CD8-positive, alpha-beta T cell (primary cell): ENCODE measurements at places on chromosomes 11 and 22. TPM values are rescaled to one million over a fixed set of nuclear protein-coding genes. Genes with fewer than 3 reads are reported as not detected.

DNA sequence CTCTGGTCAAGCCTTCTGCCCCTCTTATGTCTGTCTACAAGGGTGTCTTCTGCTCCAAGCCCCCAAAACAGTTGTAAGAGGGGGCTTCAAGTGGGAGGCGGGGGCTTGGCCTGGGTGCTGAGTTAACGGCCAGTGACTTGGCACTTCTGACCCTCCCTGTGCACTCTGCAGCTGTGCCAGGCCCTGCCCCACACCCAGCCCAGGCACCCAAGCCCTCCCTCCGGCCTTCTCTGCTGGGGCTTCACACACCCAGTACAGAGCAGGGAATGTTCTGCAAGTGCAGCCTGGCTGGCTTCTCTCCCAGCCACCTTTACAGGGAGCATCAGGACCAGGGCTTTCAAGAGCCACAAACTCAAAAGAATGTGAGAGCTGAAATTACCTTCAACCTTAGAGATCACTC, 3.8 kb downstream of the TMEM121B start:
- DNase-seq: no peak

GRCh38 chr11:61963016-61963281, 4.5 kb downstream of the FTH1 start:
- no peak for DNase-seq

GRCh38 chr22:30398685-30399680, 2.2 kb downstream of the SEC14L2 start:
- DNase-seq: no peak

GRCh38 chr11:10072142-10072541, 221.9 kb downstream of the SBF2 start:
- no peak for DNase-seq

Gene PHETA2
- total RNA-seq: 0.22 TPM

- DNase-seq: no peak
These were observed 2.1 kb downstream of the ADM start for GRCh38 chr11:10307022-10307399.

GRCh38 chr22:28029201-28029948, 110.3 kb upstream of the PITPNB start:
- DNase-seq: no peak

Gene OR52N4
- total RNA-seq: 0.78 TPM

GRCh38 chr11:116044520-116044919, 540.3 kb upstream of the CADM1 start:
- no peak for DNase-seq

DNA sequence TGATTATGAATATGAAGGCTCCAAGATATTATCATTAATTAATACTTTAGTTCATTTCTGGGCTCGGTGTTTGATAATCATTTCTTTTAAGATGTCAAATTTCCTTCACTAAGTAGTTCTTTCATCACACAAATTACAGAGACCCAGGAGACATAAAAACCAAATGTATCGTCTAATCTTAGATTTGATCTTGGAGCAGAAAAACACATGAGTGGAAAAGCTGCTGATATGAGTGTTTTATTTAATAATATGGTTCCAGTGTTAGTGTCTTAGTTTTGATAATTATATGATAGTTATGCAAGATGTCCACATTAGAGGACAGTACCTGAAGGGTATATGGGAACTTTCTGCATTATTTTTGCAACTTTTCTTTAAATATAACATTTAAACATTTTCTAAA, 494.5 kb upstream of the RAG2 start:
- DNase-seq: no peak

DNA sequence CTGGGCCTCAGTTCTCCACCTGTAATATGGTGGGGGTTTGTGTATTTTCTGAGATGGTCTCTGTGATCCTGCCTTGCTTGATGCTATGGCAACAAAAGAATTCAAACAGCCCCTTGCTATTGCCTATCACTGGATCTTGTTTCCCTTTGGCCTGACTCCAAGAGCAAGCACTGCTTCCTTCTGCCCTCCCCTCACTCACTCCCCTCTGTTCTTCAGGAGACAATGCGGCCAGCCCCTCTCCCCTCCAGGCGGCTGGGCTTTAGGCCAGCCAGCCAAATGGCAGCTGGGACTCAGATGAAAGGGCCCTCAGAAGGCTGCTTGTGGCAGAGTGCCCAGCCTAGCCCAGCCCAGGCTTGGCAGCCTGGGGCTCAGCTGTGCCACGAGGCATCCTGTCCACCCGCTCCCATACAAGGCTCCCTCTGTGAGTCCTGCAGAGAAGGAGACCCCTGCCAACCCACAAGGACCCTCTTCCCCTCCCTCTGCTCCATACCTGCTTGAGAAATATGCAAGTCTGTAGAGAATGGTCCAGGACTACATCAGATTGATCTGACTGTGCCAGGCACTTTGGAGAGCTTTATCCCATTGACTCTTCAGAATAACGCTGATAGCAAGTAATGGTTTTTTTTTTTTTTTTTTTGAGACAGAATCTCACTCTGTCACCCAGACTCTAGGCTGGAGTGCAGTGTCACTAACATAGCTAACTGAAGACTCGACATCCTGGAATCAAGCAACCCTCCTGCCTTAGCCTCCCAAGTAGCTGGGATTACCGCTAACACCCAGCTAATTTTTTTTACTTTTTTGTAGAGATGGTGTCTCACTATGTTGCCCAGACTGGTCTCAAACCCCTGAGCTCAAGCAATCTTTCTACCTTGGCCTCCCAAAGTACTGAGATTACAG, 7.6 kb upstream of the KCTD14 start:
- no peak for DNase-seq

DNA sequence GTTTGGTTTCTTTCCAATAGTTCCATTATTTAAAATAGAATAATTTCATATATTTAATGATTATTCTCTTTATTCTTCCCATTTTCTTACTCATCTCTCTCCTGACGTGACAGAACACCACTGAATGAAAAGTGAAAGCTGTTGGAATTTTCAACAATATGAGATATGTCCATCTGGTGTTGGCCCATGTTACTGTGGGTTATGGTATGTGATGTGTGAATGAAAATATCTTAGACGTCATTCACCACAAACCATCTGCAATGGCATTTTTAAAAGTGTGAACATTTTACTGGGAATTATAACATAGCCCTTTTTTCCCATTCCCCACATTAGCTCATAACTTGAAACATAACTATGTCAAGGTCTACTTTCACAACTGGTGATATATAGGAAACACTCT, 11.3 kb upstream of the OR5M1 start:
- no peak for DNase-seq

- no peak for DNase-seq
These were observed 8.5 kb downstream of the TRIM6 start for GRCh38 chr11:5604896-5605295.

Gene SAA4
- total RNA-seq: not detected

DNA sequence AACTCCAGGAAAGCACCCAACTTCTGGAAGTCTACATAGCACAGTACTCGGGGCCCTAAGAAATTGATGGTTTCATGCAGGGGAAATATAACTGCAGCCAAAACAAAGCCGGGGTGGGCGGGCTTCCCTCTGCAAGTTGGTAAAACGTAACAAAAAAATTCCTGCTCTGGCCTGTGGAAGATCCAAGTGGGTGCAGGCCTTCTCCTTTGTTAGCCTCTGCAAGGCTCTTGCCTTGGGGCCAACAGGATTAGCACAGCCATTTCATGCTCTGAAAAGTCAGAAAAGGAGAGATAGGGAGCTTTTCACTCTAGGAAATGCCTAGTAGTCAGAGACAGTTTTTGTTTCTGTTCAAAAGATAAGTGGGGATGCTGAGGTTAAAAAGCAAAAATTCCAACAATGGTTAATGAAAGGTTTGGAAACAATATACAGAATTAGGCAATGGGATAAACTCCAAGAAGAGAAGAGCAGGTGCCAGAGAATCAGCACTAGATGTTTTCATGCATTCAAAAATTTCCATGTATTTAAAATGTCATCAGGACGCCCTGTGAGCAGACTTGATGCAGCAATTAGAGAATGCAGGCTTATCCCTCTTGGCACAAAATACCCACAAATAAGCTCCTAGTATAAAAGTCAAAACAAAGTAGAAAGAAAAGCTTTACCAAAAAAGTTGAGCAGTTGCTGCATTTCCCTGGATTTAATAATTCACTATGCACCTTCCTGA, 72.3 kb upstream of the CHRM4 start:
- no peak for DNase-seq

DNA sequence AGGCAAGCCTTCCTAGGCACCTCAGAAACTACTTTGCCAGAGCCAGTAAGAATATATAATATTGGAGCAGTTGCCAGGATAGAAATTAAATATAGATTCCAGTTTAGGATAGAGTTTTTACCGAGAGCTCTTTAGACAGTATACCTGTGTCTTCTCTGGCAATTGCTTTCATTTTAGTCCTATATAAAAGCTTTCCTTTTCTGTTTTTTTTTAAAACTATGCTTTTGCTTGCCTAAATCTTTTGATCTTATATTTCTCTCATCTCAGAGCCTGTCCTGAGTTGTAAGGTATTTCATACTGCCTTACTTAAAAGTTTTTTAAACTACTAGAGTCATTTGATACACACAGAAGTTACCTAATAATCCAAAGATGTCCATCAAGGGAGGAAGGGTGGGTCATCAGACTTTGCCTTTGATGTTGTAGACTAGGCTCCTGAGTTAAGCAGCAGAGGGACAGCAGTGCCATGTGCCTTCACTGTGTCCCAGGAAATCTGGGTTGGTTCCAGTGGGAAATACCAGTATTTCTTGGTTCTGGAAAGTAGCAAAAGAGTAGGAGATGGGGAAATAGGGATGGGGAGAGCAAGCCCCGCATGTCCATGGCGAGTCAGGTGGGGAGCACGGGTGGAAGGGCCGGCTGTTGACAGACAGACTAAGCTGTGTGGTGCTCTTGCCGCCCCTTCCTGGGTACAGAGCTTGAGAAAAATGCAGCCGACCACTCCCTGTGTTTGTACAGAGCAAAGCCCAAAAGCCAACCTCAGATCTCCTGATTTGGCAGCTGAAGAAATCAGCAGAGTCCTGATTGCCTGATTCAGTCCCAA, 11.2 kb downstream of the MCAM start:
- no peak for DNase-seq

DNA sequence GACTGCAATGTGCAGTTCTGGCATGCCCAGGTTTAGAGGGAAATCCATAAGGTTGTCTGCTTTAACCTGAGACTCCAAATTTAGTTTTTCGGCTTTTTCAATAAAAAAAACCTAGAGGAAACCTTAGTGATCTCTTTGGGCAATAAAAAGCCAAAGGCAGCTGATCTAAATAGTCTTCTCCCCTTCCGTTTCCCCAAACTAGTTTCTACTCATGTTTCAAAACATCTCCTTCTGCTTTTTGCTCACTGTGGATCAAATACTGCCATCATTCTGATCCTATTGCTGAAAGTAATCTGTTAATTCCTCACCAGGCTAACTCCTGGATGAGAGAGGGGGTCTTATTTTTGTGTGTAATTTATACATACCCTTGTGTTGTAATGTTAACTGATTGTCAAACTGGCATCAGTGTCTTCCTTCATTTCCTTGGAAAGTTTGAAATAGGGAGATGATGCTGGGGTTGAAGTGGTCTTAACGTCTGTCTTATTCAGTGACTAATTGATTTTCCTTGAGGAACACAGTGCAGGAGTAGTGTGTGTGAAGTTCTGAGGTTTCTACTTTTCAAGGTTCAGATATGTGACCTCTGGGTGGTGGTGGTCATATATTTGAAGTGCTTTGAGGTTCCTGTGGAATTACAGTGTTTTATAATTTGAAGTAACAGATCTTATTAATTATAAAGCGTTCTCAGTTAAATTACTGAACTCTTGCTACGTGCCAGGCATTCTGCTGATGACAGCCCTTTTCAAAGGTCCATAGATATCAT, 55.0 kb downstream of the ARHGAP42 start:
- no peak for DNase-seq

Gene MS4A6E
- not detected for total RNA-seq

- no peak for DNase-seq
These were observed 57.7 kb upstream of the EMID1 start for GRCh38 chr22:29148036-29148435.

DNA sequence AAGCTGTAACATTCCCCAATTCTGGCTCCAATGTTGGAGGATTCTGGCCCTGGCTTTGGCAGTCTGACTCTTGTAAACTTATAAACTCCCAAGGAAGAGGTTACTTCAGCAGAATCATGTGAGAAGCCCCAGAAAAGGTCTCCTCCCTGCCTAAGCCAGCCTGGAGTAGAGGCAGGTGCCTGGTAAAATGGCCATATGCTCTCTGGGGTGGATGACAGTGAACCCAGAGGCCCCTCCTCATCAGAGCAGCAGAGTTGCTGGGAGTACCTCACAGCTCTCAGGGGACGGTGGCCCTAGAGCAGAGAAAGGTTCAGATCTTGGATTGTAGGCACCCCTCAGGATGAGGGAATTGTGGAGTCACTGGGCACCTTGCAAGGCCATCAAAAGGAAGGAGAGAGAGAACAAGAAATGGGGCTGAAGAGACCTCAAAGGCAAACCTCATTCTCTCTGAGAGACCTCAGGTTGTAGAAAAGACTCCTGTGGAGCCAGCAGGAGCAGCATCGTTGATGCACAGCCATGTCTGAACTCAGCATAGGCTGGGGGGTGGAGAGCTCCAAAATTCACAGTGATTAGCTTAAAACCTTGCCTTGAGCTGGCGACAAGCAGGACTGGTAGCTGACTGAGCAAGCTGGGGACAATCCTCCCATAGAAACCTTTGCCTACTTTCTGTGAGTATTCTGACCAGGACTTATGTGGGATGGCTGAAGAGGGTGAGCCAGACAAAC, 4.9 kb upstream of the P2RY6 start:
- no peak for DNase-seq

Gene NOX4
- not detected for total RNA-seq

Gene CCND1
- 6.6 TPM for total RNA-seq

DNA sequence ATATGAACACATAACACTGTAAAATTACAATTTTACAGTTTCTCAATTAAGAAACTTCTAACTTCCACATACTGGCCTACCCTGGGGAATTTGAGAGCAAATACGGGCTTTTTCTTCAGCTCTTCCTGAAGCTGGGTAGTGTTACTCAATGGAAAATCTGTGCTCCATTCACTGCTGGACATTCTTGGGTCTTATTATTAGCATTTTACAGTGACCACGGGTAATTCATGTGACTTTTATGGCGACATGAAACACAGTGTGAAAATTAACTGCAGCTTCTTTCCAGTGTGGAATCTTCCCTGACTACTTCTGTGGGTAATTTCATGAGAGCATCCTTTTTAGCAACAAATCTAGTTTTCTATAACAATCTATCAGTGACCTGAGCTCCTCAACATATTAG, 423.7 kb upstream of the ANO5 start:
- DNase-seq: no peak
